ENCODE measurements at places on chromosomes 1 and 21.

DNA sequence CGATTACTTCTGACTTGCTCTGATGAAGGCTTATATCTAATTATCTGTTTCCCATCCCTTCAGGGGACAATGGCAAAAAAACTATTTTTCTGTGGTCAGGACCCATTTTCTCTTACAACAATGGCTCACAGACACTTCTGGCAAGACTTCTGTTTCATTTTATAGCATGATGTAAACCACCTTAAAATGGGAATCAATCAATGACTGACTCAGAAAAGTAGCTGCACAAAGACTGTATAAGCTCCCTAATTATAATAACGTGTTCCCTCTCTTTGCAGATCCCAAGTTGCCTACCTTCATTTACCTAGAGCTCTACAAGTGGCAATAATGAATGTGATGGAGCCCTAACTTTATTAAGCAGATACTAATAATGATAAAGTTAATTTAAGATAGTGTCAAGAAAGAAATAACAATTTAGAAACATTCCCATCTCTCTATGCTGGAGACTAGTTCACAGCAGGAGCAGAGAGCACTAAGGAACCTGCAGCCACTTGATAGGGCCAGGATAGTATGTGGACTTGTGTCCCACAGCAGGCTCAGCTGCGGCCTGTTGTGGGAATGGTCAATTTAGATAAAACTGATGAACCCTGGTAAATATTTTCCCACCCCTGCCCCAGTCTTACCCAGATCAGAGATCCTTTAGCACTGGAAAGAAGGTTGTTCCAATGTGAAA is 538 bp downstream of the GBP2 start:
- DNase-seq, result no peak

GRCh38 chr21:15221799-15222386 is 157.1 kb upstream of the NRIP1 start:
- no peak for DNase-seq

GRCh38 chr1:60847391-60847790 is 235.0 kb upstream of the NFIA start:
- no peak for DNase-seq

- no peak for DNase-seq
Observed at GRCh38 chr1:118773656-118774055, 214.5 kb downstream of the TBX15 start.

DNA sequence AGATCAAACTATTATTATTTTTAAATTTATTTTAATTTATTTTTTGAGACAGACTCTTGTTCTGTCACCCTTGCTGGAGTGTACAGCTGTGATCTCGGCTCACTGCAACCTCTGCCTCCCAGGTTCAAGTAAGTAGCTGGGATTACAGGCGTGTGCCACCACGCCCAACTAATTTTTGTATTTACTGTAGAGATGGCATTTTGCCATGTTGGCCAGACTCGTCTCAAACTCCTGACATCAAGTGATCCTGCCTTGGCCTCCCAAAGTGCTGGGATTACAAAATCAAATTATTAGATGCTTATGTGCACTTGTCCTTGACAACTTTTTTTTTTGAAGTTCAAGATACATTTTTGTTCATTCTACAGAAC is 15.4 kb downstream of the LIN9 start:
- DNase-seq, result no peak

DNA sequence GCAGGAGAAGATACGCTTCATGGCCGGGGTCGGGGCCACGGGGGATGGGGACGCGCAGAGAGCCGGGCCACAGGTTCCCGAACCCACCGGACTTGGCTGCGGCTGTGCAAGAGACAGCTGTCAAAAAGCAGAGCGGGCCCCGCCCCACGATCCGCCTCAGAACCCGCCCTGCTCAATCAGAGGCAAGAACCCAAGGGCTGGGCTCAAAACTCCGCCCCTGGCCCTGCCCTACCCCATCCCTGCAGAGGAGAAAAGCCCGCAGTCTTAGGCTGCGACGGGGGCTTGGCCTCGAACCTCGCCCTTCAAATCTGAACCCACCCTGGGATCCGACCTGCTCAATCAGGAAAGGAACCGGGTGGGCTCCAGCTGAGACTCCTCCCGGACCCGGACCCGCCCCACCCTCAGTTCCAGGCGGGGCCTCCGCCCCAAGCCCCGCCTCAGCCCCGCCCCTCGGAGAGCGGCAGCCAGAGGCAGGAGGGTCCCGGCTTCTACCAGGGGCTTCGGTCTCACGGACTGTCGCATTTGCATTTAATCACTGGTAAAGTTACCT is at the start of gene ANKRD35:
TSS of gene ANKRD35 (minus strand) at position 129 of the 550 bp plus-strand sequence. CDS start at position 21, 108 bp downstream.
- peak; percentile 88 for DNase-seq

DNA sequence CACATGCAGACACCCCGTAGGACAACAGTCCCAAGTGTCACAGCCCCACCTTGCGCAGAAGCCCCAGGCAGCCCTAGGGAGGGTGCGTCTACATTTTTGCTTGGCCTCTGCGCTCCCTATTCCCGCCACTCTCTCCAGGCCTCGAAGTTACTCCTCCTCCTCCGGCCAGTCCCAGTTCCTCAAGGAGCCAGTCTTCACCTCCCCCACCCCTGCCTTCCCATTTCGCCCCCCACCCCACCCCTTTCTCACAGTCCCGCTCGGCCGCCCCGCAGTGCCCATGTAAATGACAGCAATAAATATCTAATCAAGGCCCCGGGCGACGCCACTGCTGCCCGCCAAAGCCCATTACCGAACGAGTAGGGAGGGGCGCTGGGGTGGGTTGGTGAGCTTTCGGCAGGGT is 3.2 kb downstream of the DMBX1 start:
- no peak for DNase-seq

GRCh38 chr1:88318740-88319139 is 365.3 kb upstream of the PKN2 start:
- DNase-seq, result no peak

GRCh38 chr1:111213412-111213811 is 13.0 kb upstream of the DENND2D start:
- DNase-seq, result no peak

DNA sequence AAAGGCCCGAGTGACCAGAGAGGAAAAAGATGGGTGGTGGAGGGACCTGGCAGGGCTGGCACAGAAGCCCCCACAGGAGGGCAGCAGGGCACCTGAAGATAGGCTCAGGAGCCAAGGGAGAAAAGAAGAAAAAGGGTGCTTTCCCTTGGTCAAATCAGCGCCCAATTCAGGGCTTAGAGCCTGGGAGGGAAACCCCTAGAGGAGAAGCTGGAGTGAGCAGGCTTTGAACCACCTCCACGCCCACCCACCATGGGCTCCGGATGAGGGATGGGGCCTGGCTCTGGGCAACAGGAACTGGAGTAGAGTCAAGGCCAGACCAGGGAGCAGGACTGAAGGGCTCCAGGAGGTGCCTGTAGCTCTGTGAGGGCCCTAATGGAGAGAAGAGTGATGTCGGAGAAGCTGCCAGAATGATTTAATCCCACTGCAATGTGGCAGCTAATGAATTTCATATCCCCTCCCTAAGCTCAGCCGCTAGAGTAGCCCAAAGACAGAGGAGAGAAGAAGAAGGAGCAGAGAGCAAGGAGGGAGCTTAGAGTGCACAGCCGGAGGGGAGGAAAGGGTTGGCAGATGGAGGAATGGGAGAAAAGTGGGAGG is 12.0 kb upstream of the PRELP start:
- DNase-seq, result no peak

DNA sequence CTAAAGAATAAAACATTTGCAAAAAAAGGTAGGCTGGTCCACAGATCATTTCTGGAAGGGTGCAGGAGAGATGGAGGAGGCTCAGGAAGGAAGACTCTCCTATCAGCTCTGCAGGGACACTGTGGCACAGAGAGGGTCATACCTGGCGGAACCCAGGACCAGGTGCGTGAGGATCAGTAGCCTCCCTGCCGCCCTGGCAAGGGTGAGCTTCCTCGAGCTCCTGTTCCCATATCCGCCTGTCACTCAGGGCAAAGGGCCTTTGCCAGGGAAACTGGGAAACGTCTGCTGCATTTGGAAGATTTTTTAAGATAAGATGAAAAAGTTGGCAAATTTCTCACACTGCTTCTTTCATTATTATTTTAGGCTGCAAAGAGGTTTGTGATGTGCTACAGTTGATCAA is 112.1 kb upstream of the TIAM1 start:
- no peak for DNase-seq
